ENCODE measurements at places on chromosomes 1 and 21.

- DNase-seq = no peak
Measured at GRCh38 chr1:97307568-97307967, 586.0 kb downstream of the PTBP2 start.

DNA sequence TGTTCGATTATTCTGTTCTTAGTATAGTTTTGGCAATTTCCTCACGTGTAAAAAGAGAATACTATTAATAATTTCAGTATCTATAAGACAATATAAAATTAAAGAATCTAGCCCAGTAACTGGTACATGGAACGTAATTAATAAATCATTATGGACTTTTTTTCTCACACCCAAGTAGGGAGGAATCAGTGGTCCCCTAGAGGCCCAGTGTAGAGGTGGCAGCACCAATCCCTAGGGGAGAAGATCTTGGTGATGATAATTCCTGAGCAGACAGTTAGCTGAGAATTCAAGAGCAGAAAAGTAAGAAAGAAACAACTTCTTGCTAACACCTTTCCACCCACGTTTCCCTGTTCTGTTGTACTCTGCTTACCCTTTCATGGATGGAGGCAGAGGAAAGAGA lies 19.7 kb upstream of the SELE start:
- no peak for DNase-seq

GRCh38 chr21:39453571-39454179 lies 1.9 kb downstream of the SH3BGR start:
- DNase-seq = no peak

GRCh38 chr1:207867136-207868109 lies 43.5 kb downstream of the CD34 start:
- peak; percentile 75 for DNase-seq

DNA sequence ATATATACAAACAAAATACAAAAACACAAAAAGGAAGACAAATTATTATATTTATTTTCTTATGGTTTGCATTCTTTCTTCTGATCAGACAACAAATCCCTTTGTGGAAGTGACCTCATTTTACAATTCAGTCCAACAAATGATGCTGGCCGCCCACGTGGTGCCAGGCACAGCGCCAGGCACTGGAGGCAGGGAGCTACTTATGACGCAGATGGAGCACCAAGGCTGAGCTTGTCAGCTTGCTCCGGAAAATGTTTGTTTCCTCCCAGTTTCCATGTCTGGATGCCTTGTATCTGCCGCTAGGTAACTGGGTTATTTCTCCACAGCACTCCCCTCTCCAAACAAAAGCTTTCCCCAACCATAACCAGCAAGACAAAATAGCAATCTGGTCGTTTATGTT lies 30.7 kb upstream of the CD34 start:
- DNase-seq = peak; percentile 39

DNA sequence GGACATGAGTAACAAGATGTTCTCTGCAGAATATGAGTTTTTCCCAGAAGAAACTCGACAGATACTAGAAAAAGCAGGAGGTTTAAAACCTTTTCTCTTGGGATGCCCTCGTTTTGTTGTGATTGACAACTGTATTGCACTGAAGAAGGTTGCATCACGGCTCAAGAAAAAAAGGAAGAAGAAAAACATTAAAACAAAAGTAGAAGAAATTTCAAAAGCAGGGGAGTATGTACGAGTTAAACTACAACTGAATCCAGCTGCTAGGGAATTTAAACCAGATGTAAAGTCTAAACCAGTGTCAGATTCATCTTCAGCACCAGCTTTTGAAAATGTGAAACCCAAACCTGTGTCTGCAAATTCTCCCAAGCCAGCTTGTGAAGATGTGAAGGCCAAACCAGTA lies 92.5 kb downstream of the TTC3 start:
- no peak for DNase-seq

DNA sequence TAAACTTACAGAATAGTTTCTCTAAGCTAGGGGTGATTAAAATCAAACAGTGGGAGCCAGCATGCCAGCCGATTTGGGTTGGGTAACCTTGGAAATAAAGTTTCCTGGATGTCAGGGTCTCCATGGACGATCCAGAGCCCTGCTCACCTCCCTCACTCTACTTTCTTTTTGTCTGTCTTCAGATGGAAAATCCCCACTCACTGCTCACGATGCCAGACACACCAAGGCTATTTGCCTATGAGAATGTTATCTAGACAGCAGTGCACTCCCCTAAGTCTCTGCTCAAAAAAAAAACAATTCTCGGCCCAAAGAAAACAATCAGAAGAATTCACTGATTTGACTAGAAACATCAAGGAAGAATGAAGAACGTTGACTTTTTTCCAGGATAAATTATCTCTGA lies 13.9 kb downstream of the SLAMF7 start:
- no peak for DNase-seq

GRCh38 chr1:183318433-183318832 lies 99.7 kb downstream of the NMNAT2 start:
- DNase-seq = no peak

DNA sequence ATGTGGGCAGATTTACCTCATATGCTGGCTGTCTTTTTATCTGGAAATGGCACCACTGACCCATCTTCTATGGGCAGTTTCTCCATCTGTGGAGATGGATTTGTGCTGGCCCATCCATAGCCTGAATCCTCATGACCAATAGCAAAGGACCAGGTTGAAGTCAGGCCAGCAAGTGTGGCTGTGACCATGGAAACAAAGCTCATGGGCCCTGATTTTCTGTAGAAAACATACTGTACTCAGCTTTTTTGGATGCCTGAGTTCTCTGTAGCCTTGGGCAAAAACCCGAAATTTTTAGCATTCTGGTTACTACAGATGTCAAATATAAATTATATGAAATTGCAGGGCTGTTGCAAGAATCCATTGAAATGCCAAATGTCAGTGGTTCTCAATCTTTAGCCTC lies 155.0 kb downstream of the PLXNA2 start:
- no peak for DNase-seq

DNA sequence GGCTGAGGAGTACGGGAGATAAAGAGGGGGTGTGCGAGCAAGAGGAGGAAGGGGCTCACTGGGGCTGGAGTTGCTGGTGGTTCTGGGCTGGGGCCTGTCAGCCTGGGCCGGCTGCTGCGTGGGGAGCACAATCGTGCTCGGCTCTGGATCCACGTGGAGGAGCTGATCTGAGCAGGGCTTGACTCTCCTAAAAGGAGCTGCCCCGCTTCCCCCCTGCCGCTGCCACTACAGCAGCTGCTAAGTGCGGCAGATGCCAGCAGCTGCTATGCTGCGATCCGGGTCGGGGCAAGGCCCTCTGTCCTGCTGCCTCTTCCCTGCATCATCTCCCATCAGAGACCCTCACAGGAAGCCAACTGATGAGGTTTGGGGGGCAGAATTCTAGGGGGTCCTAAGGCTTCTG lies 165.9 kb downstream of the PCBP3 start:
- no peak for DNase-seq

GRCh38 chr1:53947172-53947907 lies 1.2 kb downstream of the LRRC42 start:
- DNase-seq = no peak

DNA sequence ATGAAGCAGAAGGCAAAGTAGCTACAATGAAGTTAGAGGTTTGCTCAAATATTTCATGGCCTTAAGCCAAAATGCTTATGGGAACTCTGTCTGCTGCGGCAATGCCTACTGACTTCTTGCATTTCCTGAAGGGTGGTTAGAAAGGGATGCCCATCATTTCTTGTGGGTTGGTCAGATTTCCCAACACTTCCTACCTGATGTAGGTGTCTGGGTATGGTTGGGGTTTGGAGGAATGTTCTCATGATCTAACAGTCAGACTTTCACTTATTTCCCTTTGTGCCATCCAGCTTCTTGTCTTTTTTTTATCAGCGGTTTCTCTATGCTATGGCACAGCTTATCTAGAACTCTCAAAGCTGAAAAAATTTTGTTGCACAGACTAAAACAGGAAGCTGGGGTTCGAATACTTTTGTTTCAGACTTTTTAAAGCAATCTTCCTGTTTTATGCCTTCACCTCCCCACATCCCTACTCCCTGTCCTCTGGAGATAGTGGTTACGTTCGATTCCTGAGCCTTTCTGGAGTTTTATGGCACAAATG lies 307.7 kb downstream of the USP25 start:
- no peak for DNase-seq

- no peak for DNase-seq
Measured at GRCh38 chr1:243474906-243475305, 219.1 kb downstream of the SDCCAG8 start.

DNA sequence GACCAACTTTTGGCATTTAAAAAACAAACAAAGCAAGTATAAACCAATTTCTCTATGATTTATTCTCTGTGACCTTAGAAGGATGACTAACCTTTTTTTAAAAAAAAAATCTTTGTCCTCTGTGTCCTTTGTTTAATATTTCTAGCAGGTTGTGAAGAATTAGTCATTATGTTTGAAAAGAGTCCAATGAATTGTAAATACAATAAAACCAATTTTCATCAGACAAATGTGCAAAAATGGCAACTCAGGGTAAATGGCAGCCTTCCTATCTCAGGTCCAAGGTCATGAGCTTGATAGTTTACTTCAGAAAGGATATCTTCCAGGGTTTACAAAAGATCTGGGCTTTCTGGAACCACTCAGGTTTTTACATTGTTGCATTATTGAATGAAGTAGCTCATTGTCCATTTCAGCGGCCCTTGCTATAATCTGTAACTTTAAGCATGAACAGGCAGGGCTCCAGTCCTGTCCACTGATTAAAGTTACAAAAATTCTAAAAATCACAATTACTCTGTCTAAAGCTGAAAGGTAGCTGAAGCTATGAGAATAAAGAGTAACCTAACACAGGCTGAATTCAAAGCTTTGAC lies 11.7 kb upstream of the MAP3K21 start:
- DNase-seq = no peak

GRCh38 chr1:6960291-6960811 lies 175.1 kb downstream of the CAMTA1 start:
- no peak for DNase-seq

- no peak for DNase-seq
Measured at GRCh38 chr1:102628109-102628613, 480.2 kb downstream of the COL11A1 start.

DNA sequence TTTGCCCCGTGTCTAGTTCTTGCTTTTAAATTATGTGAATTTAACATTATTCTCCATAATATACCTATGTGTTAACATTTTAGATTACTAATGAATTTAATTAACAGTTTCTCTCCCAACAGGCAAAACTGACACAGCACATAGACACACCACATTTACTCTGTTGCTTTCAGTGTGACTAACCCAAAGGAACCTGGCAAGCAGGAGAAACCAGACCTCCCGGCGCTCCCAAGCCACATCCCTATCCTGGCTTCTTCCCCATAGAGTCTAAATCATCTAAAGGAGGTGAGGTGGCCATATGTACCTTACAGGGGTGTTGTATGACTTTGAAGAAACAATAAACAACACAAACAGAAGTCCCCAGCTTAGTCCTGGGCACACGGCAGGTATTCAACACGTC lies 69.2 kb downstream of the CAPZB start:
- no peak for DNase-seq

DNA sequence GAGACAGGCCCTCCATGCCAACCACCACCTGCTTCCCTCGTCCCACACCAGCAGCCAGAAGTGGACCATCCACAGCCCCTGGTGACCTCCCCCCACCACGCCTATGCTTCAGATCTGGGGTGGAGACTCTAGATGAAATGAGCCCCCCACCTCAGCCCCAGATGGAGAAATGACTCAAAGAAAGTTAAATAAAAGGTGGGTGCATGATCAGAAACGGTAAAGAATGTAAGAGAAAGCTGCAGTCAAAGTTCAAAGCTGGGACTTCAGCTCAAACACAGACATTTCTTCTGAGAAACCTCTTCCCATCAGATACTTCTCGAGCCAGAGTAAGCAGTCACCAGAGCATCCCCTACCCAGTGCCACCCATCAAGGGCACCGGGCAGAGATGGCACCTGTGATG lies 43.1 kb upstream of the HMGB4 start:
- no peak for DNase-seq

- DNase-seq = no peak
Measured at GRCh38 chr1:213931836-213932235, 55.9 kb upstream of the PROX1 start.

DNA sequence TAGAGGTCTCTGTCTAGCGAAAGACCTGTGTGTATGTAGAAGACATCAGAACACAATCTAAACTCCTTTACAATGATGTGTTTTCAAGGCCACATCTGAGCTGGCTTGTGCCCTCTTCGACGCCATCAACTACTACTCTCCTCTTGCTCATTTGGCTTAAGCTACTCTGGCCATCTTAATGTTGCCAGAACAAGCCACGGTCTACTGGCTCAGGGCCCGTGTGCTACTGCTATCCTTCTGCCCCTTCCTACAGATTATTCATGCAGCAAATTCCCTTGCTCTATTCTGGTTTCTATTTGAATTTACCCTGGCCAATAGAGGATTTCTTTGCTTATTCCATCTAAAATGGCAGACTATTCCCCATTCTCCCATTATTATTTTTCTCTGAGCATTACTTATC lies 121.7 kb downstream of the ZZZ3 start:
- DNase-seq = no peak

- no peak for DNase-seq
Measured at GRCh38 chr21:35981514-35982070, 78.7 kb downstream of the SETD4 start.

- no peak for DNase-seq
Measured at GRCh38 chr1:25534410-25534788, 9.0 kb upstream of the LDLRAP1 start.

DNA sequence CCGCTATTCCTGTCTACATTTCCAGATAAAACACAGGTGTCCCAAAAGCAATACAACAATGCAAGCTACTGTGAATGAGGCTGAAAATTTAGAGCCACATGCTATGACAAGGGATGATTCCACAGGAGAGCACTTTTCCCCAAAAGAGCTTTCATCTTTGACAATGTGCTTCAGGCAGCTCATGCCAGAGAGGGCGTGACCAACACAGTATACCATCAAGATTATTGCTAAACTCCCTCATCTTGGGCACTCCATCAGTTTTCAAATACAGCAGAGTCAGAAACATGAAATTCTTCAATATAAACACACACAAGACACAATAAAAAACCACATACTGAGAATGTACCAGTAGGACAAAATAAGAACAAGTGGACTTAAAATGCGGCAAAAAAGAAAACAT lies 6.7 kb downstream of the GON4L start:
- DNase-seq = no peak

DNA sequence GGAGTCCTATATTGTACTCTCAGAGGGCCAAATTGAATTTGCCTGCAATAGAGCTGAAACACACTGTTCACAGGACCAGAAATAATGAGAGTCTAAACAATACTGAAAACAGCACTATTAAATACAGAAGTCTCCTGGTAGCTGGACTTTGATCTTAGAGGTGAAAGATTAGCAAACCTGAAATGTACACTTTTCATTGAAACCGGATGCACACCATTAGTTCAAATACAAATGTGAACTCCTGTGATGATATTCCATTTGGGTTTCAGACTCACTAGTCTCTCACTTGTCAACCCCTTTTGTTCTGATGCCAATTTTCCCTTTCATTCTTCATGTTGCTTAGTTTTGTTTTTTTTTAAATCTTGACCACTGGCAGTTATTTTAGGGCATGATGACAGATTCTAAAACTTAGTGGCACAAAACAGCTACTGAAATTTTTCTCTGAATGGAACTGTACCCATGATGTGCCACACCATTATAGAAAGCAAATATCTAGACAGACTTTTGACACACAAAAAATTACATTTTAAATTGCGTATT lies 5.9 kb upstream of the TNFSF4 start:
- DNase-seq = no peak

GRCh38 chr1:15489052-15489736 lies 13.3 kb downstream of the CELA2B start:
- DNase-seq = no peak

GRCh38 chr1:31663622-31664452 lies 19.2 kb upstream of the PEF1 start:
- peak; percentile 27 for DNase-seq

GRCh38 chr1:243490748-243491686 lies 235.2 kb downstream of the SDCCAG8 start:
- no peak for DNase-seq
